ENCODE measurements at places on chromosomes 16 and 17.

- DNase-seq: no peak
Observed at GRCh38 chr17:17387017-17387497, 83.9 kb downstream of the NT5M start.

DNA sequence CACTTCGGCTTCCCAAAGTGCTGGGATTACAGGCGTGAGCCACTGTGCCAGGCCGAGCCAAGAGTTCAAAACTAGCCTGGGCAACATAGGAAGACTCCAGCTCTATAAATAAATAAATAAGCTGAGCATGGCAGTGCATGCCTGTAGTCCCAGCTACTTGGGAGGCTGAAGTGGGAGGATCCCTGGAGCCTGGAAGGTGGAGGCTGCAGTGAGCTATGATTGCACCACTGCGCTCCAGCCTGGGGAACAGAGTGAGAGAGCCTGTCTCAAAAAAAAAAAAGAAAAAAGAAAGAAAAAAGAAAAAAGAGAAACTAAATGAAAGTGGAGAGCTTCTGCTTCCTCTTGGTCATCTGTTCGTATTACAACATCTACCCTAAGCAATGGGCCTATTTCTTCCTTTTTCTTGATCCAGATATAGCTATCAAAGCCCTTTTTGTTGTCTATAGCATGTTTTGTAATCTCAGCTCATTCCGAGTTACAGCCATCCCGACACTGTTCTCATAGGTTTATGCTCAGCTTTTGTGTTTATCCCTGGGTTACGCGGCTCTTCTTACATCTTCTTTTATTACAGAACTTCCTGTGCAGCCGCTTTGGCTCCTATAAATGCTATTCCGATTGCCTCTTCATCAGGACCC, 14.1 kb upstream of the MAPK3 start:
- DNase-seq: no peak

- DNase-seq: no peak
Observed at GRCh38 chr16:66841366-66841765, 2.8 kb upstream of the CA7 start.

GRCh38 chr16:19001788-19002187, 18.1 kb downstream of the TMC7 start:
- no peak for DNase-seq

DNA sequence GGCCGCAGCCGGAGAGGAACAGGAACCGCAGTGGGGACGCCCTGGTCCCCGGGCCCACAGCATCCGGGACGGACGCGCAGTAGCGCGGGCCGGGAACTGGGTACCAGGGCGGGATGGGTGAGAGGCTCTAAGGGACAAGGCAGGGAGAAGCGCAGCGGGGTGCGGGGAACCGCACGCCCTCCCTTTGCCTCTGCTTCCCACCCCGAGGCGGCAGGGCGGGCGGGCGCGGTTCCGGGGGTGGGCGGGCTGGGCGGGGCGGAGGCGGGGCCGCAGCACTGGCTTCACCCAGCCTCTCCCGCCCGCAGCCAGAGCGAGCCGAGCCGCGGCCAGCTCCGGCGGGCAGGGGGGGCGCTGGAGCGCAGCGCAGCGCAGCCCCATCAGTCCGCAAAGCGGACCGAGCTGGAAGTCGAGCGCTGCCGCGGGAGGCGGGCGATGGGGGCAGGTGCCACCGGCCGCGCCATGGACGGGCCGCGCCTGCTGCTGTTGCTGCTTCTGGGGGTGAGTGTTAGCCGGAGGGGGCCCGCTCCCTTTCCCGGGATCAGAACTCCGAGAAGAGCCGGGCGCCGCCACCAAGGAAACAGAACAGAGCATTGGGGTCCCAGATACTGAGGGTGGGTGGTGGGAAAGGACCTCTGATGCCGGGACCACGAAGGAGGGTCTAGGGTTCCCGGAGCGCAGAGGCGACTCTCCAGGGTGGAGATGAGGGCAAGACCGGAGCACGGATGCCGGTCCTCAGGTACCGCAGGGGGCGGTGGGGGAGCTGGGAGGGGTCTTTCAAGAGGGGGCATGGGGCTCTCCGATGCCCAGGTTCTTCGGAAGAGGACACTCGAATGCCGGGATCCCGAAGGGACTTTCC, at the start of gene NGFR:
Gene NGFR, plus strand, starts transcription at position 308 of the 856 bp plus-strand sequence. Its CDS starts 125 bp downstream, at position 433.
- peak; percentile 85 for DNase-seq

DNA sequence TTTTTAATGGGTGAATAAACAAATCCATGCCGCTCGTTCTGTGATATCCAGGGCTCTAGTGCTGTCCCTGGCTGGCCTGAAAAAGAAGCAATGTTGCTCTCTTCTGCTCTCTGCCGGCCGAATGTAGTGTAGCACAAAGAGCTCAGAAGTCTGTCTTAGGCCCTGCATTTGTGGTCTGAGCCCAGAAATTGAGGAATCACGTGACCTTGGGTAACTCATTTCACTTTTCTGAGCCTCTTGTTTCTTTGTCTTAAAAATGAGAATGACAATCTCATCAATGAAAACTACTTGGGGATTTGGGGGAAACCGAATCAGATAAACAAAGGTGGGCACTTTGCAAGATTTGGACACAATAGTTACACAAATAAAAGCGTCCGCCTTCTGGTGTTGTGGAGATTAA, 381.6 kb upstream of the ASIC2 start:
- peak; percentile 84 for DNase-seq
